ENCODE measurements at places on chromosomes 4 and X. TPM values are rescaled to one million over a fixed set of nuclear protein-coding genes. Genes with fewer than 3 reads are reported as not detected.

UGT8 gene
- 3.9 TPM for total RNA-seq

ZNF157 gene
- total RNA-seq = 0.29 TPM

RBMXL3 gene
- total RNA-seq = not detected

RASGEF1B gene
- total RNA-seq = 25.0 TPM

UGDH gene
- 134 TPM for total RNA-seq

DNA sequence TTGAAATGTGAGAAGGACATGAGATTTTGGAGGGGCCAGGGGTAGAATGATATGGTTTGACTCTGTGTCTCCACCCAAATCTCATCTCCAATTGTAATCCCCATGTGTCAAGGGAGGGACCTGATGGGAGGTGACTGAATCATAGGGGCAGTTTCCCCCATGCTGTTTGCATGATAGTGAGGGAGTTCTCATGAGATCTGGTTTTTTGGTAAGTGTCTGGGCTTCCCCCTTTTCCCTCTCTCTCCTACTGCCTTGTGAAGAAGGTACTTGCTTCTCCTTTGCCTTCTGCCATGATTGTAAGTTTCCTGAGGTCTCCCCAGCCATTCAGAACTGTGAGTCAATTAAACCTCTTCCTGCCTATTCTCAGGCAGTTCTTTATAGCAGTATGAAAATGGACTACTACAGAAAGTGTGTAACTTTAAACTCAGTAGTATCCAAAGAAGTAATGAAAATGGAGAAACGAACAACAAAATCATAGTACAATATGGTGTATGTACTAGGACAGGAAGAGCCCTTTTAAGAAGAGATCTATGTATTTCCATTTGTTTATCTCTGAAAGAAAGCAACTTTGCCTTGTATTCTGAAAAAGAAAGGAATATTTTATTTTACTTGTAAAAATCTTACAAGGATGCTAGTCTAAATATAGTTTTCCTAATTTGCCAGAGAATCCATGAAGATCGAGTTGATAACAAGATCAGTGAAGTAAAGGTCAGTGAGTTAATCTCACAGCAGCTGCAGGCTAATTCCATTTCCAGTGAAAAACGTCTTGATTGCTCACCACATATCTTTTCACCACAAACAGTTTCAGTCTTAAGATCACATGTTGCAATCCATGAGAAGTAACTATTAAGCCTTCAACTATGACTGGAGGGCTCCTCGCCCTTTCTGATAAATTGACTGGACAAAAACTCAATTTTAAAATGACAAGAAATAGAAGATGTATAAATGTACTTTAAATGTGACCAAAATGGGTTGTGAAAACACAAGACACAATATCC lies 20.5 kb downstream of the PKD2 start:
- DNase-seq = no peak

DNA sequence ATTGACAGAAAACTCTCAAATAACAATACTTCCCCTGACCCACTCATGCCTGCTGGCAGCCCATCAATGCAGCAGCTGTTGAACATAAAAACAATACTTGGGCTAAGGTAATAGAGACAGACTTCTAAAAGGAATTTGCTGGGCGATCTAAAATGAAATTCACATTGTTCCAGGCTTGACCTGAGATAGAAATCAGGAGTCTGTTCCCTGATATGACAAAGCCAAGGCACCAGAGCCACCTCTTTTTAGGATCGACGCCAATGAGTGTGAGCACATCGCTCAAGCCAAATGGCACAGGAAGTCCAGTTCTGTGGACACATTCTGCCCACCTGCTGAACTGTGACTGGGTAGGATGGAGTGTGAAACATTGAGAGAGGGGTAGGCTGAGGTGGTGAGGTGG lies 4.9 kb downstream of the SEPTIN11 start:
- no peak for DNase-seq

GRCh38 chr4:175412161-175412560 lies 399.9 kb downstream of the GPM6A start:
- no peak for DNase-seq

GRCh38 chr4:147381749-147382148 lies 99.1 kb upstream of the EDNRA start:
- DNase-seq = no peak

GRCh38 chr4:32645653-32646052 lies 1925.5 kb downstream of the PCDH7 start:
- no peak for DNase-seq

DNA sequence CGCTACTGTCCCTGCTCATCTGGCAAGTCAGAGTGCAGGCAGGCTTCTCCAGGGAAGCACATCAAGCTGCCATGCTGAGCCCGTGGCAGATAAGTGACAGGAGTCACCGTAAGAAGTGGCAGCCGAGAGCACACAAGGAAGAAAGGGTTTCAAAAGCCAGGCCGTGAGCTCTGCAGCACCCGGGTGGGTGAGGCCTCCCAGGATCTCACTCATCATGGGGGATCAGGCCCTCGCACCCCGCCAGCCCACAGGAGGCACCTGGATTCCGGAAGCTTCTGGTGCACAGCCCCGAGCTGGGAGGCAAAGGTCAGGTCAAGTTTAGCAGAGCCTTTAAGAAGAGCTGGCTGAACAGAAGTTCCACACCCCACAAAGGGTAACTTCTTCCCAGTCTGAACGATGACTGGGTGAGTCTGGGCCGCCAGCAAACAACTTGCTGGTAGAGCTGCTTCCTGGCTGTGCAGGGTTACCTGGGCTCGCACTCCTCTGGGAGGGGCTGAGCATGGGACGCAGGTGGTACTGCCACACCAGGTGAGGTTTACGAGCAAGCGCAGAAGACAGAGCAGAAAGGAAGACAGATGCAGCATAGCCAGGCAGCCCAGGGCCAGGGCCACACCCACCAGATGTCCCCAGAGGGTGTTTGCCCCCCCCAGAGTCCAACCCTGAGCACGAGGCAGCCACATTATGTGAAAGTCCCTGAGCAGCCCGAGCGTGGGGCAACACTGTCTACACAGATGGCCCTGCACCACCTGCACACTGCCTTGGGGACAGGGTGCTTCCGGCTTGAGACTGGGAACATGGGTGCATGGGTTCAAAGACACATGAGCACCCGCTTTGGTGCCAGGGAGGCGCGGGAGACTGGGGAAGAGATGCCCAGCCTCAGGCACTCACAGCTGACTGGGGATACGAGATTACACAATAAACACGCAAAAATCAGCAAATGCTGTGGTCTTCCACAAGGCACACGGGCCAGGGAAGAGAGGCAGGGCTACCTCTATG lies 7.7 kb downstream of the CCNQ start:
- no peak for DNase-seq

GRCh38 chrX:5718651-5719050 lies 510.0 kb downstream of the NLGN4X start:
- no peak for DNase-seq

DNA sequence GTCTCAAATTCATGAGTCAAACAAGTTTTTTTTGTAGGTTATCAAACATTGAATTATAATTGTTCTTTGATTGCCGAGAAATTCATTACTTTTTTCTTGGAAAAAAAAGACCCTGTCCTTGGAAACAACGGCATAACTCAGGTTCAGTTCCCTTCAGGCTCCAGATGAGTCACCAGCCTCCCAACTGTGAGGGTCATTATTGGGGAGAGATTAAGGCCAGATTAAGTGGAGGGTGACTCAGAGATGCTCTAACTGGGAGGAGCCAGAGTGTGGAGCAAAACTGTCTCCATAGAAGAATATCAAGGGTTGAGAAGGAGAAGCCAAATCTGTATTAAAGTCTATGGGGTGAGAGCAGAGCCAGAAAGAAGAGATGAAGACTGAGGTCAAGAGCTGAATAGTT lies 9.6 kb downstream of the ADGRG4 start:
- no peak for DNase-seq

DNA sequence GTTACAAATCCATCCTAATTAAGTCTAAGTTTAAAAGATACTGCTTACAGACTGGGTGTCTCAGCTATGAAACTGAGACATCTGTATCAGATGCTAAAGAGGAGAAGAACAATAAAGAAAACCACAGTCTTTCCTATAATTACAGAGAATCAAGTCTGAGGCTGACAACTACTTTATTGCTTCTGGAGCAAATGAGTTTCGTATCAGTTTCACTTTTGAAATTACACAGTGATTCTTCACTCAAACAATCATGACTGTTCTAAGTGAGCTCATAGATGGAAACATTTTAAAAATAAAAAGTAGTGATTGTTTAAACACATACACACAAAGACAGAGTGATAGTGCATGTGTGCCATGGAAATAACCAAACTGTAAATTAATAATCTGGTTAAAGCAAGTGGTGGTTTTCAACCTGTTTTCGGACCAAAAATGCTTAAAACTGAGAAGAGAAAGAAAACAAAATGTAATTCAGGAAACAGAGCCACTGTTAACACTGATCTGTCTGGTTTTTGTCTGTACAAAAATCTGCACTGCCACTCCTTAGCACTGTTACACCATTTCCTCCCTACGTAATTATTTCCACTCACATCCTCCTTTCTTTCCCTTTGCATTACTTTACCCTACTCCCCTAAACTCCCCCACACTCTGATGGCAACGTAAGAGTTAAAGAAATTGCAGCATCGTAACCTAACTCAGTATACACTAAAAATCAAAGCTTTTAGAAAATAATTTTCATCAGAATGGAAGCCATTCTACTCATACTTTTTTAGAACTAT lies 12.5 kb downstream of the RFC1 start:
- no peak for DNase-seq

GRCh38 chr4:17142232-17142711 lies 243.8 kb upstream of the LDB2 start:
- DNase-seq = no peak

DNA sequence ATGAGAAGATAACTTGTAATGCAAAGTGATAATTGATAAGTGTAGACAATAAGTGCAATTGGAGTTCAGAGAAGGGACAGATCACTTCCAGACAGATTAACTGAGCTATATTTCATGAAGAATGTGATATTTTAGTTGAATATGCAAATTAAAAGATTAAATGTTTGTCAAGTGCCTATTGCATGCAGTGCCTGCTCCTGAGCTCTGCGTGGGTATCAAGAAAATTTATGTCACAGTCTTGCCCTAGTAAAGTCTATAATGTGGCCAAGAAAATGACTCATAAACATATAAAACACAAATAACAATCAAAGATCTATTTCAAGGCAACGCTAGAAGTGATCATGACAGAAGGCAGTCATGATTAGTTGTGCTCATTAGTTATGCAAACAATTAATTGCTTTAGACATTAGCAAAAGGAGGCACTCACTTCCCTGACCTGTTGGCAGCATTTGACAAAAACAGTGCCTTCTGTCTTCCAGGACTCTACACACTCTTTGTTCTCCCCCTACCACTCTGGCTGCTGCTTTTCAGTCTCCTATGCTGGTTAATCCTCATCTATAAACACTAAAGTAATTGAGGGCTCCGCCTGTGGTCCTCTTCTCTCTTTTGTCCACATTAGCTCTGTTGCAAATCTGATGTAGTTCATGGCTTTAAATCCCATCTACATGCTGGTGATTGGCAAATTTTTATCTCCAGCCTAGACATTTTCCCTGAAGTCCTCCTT lies 47.7 kb downstream of the ARHGEF38 start:
- no peak for DNase-seq

GRCh38 chr4:77174426-77174825 lies 17.4 kb downstream of the CCNG2 start:
- no peak for DNase-seq

DNA sequence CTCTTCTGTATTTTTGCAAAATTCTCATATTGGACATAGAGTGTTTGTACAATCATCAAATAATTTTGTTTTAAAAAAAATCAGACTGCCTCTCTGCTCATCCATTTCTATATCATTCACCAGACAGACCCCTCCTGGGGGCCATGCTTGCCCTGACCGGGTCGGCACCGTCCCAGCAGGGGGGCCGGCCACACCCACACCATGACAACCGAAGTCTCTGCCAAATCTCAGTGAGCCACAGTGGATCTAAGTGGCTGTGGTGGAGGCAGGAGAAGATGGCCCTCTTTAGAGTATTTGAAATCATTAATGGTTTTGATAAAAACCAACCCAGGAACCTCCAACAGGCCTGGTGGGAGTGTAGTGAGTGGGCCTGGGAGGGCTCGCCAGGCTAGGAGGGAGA lies 66.9 kb upstream of the ADRA2C start:
- no peak for DNase-seq

DNA sequence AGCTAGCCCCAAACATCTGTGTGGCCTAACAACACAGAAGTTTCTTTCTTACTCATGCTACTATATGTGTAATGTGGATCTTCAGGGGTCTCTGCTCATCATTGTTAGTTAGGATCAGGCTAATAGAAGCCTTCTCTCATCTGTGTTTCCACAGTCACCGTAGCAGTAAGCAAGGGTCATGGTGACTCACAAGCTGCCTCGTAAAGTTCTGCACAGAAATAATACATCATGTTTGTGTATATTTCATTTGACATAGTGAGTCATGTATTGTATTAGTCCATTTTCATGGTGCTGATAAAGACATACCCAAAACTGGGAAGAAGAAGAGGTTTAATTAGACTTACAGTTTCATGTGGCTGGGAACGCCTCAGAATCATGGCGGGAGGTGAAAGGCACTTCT lies 38.7 kb downstream of the SLC4A4 start:
- DNase-seq = no peak

DNA sequence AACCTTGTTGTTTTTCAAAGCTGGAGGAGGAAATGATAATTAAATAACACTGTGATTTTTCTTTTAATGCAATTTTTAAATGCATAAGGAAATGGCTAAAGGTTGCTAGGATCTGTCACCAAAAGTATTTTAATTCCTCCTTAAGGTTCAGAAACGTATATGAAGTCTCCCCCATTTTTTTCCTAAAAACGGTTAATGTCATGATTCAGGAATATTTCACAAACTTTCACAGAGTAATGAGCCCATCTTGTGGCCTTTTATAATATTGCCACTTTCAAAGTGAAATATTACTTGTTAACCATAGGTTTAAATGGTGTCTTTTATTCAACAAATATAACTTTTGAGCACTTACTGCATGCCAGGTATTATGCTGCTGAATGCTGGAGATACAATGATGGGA lies 99.5 kb upstream of the USP38 start:
- no peak for DNase-seq

DNA sequence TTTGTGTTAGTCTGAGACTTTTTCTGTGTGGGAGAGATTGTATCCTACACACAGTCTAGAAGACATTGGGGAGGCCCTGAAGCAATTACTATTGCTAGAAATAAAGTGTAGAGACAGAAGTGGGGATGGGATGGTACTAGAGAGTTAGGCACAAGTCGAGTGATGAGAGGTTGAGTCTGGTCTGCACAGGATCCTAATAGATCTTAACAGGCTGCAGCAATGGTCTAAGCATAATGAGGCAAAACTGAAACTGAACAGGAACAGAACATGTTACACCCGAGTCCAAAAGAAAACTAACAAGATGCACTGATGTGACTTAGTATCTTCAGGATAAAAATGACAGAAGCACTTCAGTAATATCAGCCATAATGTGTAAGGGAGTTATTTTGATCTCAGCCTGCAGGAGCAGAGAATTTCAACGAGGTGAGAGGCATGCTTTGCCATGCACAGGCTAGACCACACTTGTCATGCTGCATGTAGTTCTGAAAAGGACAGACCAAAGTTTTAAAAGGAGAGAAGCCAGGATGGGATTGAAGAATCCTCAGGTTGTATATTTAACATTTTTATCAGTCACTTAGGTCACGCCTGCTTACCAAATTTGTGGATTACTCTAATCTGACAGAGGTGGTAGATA lies 205.8 kb upstream of the BOD1L1 start:
- DNase-seq = no peak

GRCh38 chr4:155566354-155566753 lies 100.3 kb upstream of the GUCY1A1 start:
- DNase-seq = no peak

- no peak for DNase-seq
Observed at GRCh38 chr4:85756938-85757337, 282.0 kb downstream of the ARHGAP24 start.
